ENCODE measurements at places on chromosomes 2 and 18.

GRCh38 chr2:138275292-138275690, 226.3 kb upstream of the SPOPL start:
- no peak for DNase-seq
- no peak overlapping the region for H3K4me3 ChIP-seq
- H3K36me3 ChIP-seq = no peaks in the 10 kb centered on the region
- H3K27me3 ChIP-seq = no peaks in the 10 kb centered on the region
- no peaks in the 10 kb centered on the region for H3K4me1 ChIP-seq

GRCh38 chr2:206276169-206276942, 1.9 kb downstream of the ZDBF2 start:
- H3K27ac ChIP-seq = peak overlapping the region; percentile 70
- peaks cover 14% of the 10 kb centered on the region for H3K4me1 ChIP-seq

GRCh38 chr2:241743620-241744019, 9.2 kb downstream of the D2HGDH start:
- peaks cover 8% of the 10 kb centered on the region for H3K36me3 ChIP-seq
- peaks cover 13% of the 10 kb centered on the region for H3K4me1 ChIP-seq
- peak overlapping the region; percentile 80 for H3K27ac ChIP-seq
- no peak overlapping the region for H3K4me3 ChIP-seq
- no peaks in the 10 kb centered on the region for H3K27me3 ChIP-seq

DNA sequence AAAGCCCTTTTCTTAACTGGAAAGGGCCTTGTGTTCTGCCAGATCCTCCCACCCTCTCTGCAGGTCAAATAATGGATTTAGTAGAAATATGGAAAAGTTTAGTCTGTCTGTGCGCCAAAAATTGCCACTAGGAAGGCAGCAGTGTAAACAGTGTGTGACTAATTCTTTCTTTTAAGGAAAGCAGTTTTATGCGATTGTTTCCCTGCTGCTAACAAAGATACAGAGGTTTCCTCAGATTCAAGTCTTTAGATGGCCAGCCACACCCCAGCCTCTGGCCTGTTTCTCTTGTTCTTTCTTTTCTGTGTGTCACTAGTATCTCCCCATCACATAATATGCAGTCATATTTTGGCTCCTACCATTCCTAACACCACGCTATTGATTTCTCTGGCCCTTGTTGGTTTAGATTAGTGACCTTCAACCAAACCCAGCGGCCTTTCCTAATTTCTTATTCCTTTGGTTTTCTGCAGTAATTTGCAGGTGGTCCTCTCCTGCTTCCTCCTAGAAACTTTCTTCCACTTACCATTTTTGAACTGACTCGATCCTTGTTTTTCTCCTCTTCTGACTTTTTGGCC, 157.4 kb downstream of the LTBP1 start:
- DNase-seq = no peak
- H3K27ac ChIP-seq = no peak overlapping the region
- no peak overlapping the region for H3K4me3 ChIP-seq
- H3K4me1 ChIP-seq = peaks cover 3% of the 10 kb centered on the region
- H3K36me3 ChIP-seq = peaks cover 3% of the 10 kb centered on the region

- H3K36me3 ChIP-seq = no peaks in the 10 kb centered on the region
- DNase-seq = no peak
- no peak overlapping the region for H3K4me3 ChIP-seq
Measured at GRCh38 chr2:162965191-162965590, 126.6 kb upstream of the KCNH7 start.
